G401 (cell line): ENCODE measurements at places on chromosomes 2 and 18. TPM values are rescaled to one million over a fixed set of nuclear protein-coding genes. Genes with fewer than 3 reads are reported as not detected.

Gene TUBA4A
- 0.68 and 5.0 TPM in 2 replicates for total RNA-seq

Gene CHRNG
- total RNA-seq: not detected in 2 replicates

Gene CFAP221
- 0.74 and 2.7 TPM in 2 replicates for total RNA-seq

Gene FSIP2
- not detected in 2 replicates for total RNA-seq

Gene EGR4
- not detected in 2 replicates for total RNA-seq

Gene ERBB4
- not detected in 2 replicates for total RNA-seq

Gene DPP10
- total RNA-seq: not detected in 2 replicates

Gene INHA
- total RNA-seq: 1.3 TPM in 1 of 2 replicates, not detected in the other
